Activated naive CD4-positive, alpha-beta T cell treated with anti-CD3 and anti-CD28 coated beads for 36 hours (primary cell): ENCODE measurements at places on chromosomes 6 and 20.

GRCh38 chr6:70811788-70812187 lies 144.1 kb downstream of the SMAP1 start:
- no peak for DNase-seq

DNA sequence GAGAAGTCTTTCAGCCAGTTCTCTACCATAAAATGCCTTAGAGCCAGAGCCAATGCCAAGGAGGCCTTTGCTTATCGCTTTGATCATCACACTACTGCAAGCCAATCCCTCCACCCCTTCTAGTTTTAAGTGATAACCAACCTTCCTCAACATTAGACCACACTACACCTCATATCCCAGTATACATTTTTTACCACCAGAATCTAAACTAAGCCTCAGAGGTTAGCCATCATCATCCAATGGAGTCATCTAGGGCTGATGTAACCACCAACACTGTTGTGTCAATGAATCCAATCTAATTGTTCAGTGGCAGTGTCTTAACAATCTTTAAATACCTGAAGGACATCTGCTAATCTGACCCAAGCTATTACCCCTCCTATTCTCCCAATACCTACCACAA lies 6.4 kb downstream of the ZUP1 start:
- DNase-seq = no peak

DNA sequence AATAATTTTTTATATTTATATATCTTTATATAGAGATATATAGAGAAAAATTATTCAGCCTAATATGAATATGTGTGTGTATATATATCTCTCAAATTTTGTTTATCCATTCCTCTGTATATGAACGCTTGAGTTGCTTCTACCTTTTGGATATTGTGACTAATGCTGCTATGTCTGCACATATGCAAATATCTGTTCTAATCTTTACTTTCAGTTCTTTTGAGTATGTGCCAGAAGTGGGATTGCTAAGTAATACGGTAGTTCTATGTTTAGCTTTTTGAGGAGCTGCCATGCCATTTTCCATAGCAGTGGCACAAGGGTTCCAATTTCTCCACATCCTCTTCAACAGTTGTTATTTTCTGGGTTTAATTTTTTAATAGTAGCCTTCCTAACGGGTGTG lies 72.8 kb upstream of the CEP85L start:
- no peak for DNase-seq

- DNase-seq = no peak
These were observed 142.0 kb upstream of the ZNF217 start for GRCh38 chr20:53735536-53736050.

- no peak for DNase-seq
These were observed 59.7 kb upstream of the TMEM181 start for GRCh38 chr6:158500016-158500735.

DNA sequence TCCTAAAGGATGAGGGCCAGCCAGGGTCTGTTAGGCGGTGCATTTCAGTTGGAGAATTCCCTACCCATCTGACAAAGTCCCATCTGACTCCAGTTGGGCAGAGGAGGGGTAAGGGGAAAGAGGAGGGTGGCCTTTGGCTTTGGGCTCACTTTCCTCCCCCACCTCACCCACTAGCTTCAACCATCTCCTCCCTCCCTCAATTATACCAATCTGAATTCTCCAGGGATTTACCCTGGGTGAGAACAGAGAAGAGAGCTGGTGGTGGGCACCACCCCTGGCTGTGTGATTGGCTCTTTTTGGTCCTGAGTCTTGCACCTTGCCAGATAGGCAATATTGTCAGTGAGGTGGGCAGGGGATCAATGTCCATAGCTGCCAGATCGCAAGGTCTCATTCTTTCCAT lies 3.2 kb downstream of the HMGA1 start:
- DNase-seq = no peak
